Left ventricle myocardium inferior (tissue), 1 donor: ENCODE measurements at places on chromosomes 12 and 14. TPM values are rescaled to one million over a fixed set of nuclear protein-coding genes. Genes with fewer than 3 reads are reported as not detected.

DNA sequence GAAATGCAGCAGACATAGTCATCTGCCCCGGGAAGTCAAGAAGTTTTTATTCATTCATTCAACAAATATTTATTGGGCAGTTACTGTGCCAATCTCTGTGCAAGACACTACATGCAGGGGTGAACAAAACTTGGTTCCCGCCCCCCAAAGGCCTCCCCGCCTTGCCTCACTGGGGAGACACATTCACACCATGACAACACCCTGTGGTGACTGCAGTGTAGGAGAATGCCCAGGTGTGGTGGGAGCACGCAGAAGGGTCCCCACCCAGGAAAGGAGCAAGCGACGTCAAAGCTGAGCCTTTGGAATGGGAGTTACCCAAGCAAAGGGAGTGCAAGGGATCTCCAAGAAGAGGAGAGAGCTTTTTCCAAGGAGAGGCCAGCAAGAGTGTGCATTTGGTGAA is 1.6 kb upstream of the AQP6 start:
- H3K4me1 ChIP-seq, result peaks cover 28% of the 10 kb centered on the region
- H3K27me3 ChIP-seq, result peaks cover 71% of the 10 kb centered on the region
- no peak for DNase-seq

DNA sequence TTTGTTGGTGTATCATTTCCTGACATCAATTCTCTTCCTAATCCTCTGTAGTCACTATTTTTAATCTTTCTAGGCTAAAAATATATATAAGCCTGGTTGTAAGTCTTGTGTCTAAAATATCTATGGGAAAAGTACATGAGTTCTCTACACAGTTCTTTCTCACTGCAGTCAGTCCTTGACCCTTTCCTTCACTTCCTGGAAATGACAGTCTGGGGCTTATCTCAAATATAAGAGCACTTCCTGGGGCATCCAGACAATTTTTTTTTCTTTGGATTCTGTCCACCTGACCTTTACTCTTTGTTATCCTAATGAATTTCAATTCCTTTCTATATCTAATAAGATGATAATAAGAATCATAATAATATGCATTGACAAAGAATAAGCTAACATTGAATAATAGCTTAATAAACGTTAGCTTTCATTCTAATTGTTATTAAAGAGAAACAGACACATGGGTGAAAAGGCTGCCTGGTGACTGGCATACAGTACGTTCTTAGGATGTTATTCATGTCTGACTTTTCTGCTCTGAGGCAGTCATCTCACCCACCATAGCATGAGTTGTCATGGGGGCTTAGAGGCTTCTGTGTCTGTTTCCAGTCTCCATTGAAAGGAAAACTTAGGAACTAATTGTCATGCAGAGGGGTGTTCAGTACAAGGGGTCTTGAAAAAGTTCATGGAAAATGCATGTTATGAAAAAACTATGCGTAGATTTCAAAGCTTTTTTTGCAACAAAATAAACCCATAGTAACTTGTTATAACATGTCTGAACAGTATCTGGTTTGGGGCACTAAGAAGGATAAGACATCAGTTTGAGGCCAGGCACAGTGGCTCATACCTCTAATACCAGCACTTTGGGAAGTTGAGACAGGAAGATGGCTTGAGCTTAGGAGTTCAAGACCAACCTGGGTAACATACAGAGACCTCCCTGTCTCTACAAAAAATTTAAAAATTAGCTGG is 66.2 kb upstream of the DNM1L start:
- H3K4me3 ChIP-seq, result peak overlapping the region; percentile 5
- DNase-seq, result no peak
- peak overlapping the region; percentile 71 for H3K27ac ChIP-seq
- no peaks in the 10 kb centered on the region for H3K27me3 ChIP-seq
- H3K36me3 ChIP-seq, result peaks cover 73% of the 10 kb centered on the region

DNA sequence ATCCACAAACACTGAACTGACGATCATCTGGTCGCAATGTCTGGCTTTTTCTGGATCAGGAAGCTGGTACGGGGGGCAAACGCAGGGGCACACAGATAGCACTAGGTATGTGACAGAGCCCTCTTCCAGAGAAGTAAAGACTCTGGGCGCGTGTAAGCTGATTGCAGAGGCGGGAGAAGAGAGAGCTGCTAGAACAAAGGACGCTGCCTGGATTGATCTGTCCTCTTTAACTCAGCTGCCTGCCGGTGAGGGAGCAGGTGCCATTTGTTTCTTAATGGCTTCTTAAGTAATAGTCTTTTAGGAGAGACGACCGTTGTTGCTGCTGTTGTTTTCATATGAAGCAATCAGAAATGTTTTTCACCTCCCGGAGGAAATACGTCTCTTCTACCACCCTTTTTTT is 77.3 kb downstream of the GLT1D1 start:
- no peaks in the 10 kb centered on the region for H3K4me1 ChIP-seq
- no peaks in the 10 kb centered on the region for H3K36me3 ChIP-seq
- DNase-seq, result no peak
- no peak overlapping the region for H3K27ac ChIP-seq
- H3K27me3 ChIP-seq, result peaks cover 28% of the 10 kb centered on the region

- H3K4me3 ChIP-seq, result no peak overlapping the region
- no peaks in the 10 kb centered on the region for H3K36me3 ChIP-seq
- no peaks in the 10 kb centered on the region for H3K4me1 ChIP-seq
- no peak for DNase-seq
Observed at GRCh38 chr14:70029296-70030132, 150.3 kb downstream of the SMOC1 start.

GRCh38 chr14:102252834-102253801 is 51.8 kb downstream of the MOK start:
- H3K27ac ChIP-seq, result peak overlapping the region; percentile 77
- peak; percentile 45 for DNase-seq
- peaks cover 6% of the 10 kb centered on the region for H3K36me3 ChIP-seq
- no peaks in the 10 kb centered on the region for H3K27me3 ChIP-seq
- H3K4me3 ChIP-seq, result no peak overlapping the region
- H3K4me1 ChIP-seq, result peaks cover 10% of the 10 kb centered on the region

GRCh38 chr14:89399594-89400068 is 17.4 kb downstream of the FOXN3 start:
- H3K27ac ChIP-seq, result peak overlapping the region; percentile 51
- peaks cover 6% of the 10 kb centered on the region for H3K36me3 ChIP-seq
- DNase-seq, result no peak
- no peaks in the 10 kb centered on the region for H3K27me3 ChIP-seq
- H3K4me1 ChIP-seq, result peaks cover 81% of the 10 kb centered on the region

GRCh38 chr14:71557351-71557750 is 374.9 kb upstream of the RGS6 start:
- H3K27me3 ChIP-seq, result no peaks in the 10 kb centered on the region
- H3K27ac ChIP-seq, result no peak overlapping the region
- H3K4me3 ChIP-seq, result no peak overlapping the region
- no peaks in the 10 kb centered on the region for H3K4me1 ChIP-seq
- no peak for DNase-seq

TAS2R46 gene
- 0.30 TPM for total RNA-seq

- peaks cover 61% of the 10 kb centered on the region for H3K27me3 ChIP-seq
- no peak overlapping the region for H3K4me3 ChIP-seq
- H3K36me3 ChIP-seq, result no peaks in the 10 kb centered on the region
- no peak for DNase-seq
- no peak overlapping the region for H3K27ac ChIP-seq
Observed at GRCh38 chr12:113030875-113031525, 25.5 kb upstream of the DTX1 start.

- H3K4me1 ChIP-seq, result no peaks in the 10 kb centered on the region
- no peak overlapping the region for H3K27ac ChIP-seq
- no peak for DNase-seq
- no peaks in the 10 kb centered on the region for H3K36me3 ChIP-seq
- H3K4me3 ChIP-seq, result no peak overlapping the region
Observed at GRCh38 chr12:46004715-46005114, 14.3 kb upstream of the SCAF11 start.

DNA sequence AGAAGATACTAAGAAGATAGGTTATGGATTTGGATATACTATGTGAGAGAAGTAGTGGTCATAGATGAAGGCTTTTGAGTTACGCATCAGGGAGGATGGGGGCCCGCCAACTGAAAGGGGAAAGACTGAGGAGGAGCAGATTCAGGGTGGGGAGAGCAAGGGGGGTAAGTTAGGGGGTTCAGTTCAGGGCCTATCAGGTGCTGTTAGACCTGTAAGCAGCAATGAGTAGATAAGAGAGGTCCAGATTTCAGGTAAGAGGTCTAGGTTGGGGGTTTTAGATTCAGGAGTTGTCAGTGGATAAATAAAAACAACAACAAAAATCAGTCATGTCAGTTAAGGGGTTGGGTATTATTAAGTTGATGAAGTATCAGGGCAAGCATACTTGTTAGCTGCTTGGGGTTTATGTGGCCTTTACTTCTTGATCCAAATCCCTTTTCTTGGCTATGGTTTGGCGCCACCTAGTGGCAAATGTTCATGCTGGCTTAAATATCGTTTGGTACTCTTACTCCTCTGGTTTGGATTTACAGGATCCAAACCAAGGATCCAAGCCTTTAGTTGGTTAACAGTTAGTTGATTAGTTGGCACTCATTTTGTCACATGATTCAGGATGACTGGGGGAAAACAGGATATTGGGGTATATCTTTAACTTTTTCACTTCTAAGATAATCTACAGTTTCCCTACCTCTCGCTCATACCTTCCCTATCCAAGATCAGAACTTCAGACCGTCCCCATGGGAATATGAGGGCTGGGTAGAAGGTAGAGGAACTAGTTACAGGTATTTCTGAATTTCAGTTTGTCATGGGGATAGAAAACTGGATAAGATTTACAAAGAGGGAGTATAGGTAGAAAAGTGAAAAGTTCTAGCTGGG is 65.1 kb downstream of the PCNX1 start:
- H3K4me3 ChIP-seq, result no peak overlapping the region
- H3K4me1 ChIP-seq, result peaks cover 14% of the 10 kb centered on the region
- H3K27me3 ChIP-seq, result no peaks in the 10 kb centered on the region
- DNase-seq, result peak; percentile 74

WBP11 gene
- total RNA-seq, result 49.7 TPM

- H3K4me3 ChIP-seq, result peak overlapping the region; percentile 83
- no peak for DNase-seq
- no peaks in the 10 kb centered on the region for H3K36me3 ChIP-seq
Observed at GRCh38 chr12:57940052-57940914, 1.1 kb upstream of the ATP23 start.

DNA sequence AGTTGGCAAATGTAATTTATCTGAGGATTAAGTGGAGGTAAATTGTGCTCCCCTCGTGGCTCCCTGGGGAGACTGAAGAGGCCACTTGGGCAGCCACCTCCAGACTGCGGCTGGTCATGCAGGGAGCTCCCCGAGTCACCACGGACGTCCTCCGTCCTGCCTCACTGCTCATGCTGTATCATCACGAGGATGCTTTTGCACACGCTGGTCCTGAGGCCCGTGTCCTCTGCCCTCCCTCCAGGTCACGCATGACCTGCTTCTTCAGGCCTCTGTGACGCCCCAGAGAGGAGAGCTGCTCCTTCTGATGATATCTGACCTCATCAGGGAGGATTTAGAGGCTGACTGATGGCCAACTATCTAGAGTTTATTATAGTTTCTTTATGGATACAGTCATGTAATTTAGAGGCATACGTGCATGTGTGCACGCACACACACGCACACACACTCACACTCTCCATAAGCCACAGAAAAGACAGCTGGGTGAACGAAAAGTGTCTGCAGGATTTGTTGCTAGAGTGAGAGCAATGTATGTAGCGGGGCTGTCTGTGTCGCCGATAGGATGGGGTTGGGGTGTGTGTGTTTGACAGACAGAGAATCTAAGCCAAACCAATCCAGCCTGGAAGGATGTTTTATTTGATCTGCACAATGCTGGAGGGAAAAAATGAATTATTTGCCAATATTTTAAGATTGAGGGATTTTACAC is 160.0 kb downstream of the ADGRD1 start:
- H3K27ac ChIP-seq, result no peak overlapping the region
- H3K4me1 ChIP-seq, result peaks cover 36% of the 10 kb centered on the region
- H3K36me3 ChIP-seq, result peaks cover 18% of the 10 kb centered on the region
- DNase-seq, result no peak
- H3K4me3 ChIP-seq, result no peak overlapping the region

GRCh38 chr14:75577729-75578101 is 705 bp upstream of the FLVCR2 start:
- peak overlapping the region; percentile 87 for H3K27ac ChIP-seq
- peak; percentile 87 for DNase-seq
- peaks cover 44% of the 10 kb centered on the region for H3K4me1 ChIP-seq
- H3K4me3 ChIP-seq, result peak overlapping the region; percentile 73

DNA sequence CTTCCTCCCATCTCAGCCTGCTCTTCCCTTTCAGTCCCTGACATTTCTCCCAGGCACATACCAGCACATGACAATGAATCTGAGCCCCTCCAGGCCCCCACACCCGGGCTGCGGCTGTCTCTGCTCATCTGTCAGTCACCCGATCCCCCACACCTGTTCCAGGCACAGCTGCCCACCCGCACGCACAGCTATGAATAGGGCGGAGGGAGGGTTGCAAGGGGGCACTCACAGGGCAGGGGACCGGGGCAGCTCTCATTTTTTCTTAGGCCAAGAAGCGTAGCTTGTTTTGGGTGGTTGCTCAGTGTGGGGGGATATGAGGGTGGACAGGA is 43.7 kb upstream of the TSPAN9 start:
- DNase-seq, result no peak
- H3K36me3 ChIP-seq, result peaks cover 6% of the 10 kb centered on the region
- no peaks in the 10 kb centered on the region for H3K27me3 ChIP-seq
- H3K27ac ChIP-seq, result peak overlapping the region; percentile 56
- H3K4me3 ChIP-seq, result no peak overlapping the region

EVL gene
- 39.7 TPM for total RNA-seq

DNA sequence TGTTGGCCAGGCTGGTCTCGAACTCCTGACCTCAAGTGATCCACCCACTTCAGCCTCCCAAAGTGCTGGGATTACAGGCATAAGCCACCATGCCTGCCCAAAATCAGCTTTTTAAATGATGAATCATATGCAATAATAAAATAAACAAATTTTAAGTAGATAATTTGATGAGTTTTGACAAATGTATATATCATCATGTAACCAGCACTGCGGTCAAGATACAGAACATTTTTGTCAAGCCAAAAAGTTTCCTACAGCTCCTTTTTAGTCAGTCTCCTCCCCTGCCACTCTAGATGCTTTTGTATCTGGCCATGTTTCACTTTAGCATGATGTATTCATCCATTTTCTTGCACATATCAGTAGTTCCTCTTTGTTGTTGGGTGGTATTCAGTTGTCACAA is 17.2 kb downstream of the FRMD6 start:
- no peaks in the 10 kb centered on the region for H3K27me3 ChIP-seq
- DNase-seq, result no peak
- no peak overlapping the region for H3K4me3 ChIP-seq
- H3K27ac ChIP-seq, result no peak overlapping the region

NFATC4 gene
- total RNA-seq, result 20.6 TPM
